NCI-H1417 treated with DMSO at 0.1 percent for 48 hours (cell line): ENCODE measurements at places on chromosomes 3 and 15.
A peak's percentile ranks its signal among the peaks of the same experiment; 100 is the strongest.

DNA sequence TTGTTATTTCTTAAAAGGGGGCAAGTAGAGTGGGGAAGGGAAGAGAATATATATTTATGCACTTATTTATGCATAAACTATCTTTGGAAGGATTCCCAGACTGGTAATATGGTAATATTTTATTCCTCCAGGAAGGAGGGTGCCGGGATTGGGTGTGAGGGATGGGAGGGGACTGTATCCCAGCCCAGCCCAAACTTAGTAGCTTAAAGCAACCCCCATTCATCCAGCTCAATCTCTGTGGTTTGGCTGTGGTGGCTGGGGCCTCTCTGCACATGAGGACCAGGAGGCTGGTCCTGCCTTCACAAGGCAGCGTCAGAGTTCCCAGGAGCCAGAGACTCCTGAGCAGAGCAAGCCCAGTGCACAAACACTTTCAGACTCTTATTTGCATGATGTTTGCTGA is 48.4 kb downstream of the CCNL1 start:
- DNase-seq, result no peak

- peak; percentile 9 for DNase-seq
Observed at GRCh38 chr3:62188681-62189375, 184.5 kb downstream of the FEZF2 start.

DNA sequence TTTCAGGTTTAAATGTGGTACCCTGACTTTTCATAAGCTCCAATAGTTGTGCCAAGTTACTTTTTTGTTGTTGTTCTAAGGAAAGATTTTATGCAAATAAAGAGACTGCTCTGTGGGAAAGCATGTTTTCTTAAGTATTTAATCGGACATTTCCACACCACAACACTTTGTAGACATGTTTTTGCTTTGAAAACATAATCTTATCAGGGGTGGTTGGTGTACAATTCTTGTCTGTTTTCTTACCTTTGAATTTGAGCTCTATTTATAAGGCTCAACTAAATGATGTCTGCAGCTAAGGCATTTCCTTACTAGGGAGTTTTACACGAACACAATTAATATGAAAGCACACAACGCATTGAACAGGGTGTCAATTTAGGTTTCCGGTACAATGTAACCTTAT is 81.5 kb upstream of the CDIN1 start:
- DNase-seq, result no peak

- DNase-seq, result no peak
Observed at GRCh38 chr15:90895571-90896117, 7.5 kb upstream of the MAN2A2 start.

DNA sequence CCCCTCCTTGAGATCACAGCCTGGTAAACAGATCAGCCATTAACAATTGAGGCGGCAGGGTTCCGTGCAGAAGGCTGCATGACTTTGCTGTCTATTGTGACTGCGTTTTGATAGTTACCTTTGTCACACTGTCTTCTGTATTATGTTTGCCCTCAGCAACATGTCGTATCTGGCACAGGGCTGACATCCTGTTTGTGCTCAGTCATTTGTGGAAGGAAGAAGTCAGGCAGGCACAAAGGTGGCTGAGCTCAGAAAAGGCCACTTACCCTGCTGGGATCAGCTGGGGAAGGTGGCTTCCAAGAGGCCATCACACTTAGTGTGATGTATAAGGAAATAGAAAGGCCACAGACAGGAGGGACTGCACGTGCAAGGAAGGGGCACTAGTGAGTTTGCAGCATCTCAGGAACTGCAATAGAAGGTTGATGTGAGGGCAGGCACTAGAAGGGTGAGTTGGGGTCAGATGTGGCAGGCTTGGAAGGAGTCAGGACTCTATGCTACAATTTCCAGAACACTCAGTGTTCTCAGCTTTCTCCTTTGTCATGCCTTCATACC is 13.4 kb downstream of the PML start:
- no peak for DNase-seq

- DNase-seq, result no peak
Observed at GRCh38 chr3:175493301-175493700, 634.2 kb downstream of the NAALADL2 start.

DNA sequence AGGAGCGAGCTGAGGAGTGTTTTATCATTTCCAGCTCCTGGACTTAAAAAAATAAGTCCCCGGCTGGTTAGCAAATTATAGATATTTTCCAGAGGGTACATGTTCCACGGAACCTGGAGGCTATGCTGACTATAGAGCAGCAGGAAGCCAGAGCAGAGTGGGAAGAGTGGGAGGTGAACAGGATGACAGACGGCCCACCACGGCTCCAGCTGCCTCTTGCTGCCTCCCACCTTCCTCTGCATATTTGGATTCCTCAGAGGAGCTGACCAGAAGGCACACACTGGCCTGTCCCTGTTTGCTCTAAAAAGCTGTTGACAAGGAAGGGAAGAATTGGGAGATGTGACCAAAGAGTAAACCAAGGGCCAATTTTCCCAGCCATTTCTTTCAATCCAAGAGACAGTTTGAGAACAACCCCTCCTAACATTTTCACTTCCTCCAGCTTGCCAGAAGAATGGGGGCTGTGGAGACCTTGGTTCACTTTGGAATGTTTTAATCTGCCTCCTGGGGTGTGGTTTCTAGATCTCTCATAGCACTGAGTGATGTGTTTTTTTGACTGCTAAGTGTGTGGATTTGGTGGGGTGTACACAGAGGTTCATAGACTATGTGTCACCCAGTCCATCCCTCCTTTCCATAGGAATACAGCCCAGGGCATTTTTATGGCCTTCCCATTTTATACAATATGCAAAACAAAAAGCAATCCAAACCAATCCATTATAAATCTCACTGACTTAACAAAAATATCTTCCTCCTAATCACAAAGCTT is 36.8 kb downstream of the HGD start:
- no peak for DNase-seq

GRCh38 chr15:60254416-60254815 is 143.4 kb downstream of the ANXA2 start:
- DNase-seq, result no peak

- DNase-seq, result no peak
Observed at GRCh38 chr15:62883938-62884479, 158.5 kb upstream of the TPM1 start.

DNA sequence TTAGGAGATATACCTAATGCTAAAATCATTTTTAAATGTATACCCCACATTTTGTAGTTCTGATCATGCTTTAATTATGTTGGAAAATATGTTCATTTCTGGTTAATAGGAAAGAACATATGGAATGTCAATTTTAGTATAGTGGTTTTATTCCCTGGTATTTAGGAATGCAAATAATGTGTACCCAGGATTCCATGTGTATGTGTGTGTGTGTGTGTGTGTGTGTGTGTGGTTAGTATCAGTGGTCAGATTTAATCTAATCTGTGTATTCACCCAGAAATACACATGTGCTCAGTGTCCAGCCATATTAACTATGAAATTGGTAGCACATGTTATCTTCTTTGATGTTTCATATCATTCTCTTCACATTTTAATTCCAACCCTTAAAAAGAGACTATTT is 233.5 kb upstream of the DCBLD2 start:
- no peak for DNase-seq

GRCh38 chr3:66997560-66998112 is 471 bp upstream of the KBTBD8 start:
- no peak for DNase-seq

DNA sequence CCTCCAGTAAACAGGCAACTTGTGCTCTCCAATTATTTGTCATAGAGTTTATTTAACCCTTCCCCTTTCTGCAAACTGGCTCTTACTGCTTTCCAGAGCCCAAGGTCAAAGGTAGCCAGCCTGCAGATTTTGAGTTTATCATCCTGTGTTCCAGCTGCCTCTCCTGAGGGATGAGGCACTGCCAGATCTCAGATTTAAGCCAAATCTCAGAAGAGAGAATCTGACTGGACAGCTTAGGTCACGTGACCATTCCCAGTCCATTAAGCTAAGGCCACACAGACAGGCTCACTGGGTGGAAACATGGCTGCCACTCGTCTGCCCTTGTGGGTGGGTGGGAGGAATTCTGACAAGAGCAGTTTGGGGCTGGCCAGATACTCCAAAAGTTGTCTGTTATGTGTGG is 8.6 kb upstream of the SIAH2 start:
- no peak for DNase-seq

DNA sequence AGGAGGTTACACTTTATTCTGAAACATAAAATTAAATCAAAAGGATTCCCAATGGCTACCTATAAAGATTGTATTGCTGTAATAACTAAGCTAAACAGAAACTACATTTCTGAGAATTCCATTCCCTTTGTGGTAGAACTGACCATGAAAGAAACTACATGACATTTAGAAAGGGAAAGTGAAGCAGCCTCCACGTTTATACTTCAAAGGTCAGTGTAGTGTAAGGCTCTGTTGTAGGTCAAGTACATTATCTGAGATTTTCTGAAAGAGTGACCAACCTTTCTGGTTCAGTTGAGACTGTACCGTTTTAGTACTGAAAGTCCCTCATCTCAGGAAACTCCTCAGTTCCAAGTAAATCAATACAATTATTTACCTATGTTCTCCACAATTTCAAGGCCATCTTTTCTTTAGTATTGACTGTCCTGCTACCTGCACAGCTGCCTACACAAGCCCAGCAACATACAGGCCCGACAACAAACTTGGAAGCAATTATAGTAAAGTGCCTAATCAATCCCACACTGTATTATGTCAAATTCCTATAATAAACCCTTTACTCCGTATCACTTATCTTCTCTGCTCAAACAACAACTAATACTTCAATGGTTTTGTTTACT is 343.0 kb downstream of the PLOD2 start:
- no peak for DNase-seq

DNA sequence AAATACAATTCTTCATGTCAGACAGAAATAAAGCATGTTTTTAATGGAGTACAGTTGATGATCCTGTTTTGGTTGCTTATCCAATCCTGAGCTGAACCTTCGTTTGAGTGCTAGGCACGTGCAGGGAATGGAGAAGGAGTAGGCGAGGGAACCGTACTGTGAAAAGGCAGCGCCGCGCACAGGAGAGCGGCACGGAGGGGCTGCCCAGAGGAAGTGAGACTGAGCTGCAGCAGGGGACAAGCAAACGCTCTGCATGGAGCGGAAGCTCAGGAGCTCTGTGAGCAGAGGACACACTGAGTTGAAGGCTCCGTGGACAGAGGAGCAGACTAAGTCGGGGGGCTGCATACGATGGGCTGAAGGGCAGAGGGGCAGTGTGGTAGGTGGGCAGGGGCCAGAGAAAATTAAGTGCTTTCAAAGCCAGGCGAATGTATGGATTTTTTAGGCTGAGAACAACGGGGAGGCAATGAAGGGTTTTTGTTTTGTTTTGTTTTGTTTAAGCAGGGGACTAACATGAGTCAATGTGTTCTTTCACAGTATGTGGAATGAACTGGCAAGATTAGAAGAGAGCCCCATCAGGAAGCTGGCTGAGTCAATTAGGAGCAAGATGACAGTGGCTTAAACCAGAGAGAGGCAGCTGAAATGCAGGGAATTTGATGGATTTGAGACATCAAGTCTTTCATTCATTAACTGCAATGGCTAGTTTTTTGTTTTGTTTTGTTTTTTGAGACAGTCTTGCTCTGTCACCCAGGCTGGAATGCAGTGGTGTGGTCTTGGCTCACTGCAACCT is 23.8 kb upstream of the TM2D3 start:
- no peak for DNase-seq

- DNase-seq, result no peak
Observed at GRCh38 chr3:45800611-45801010, 4.3 kb upstream of the SLC6A20 start.

- DNase-seq, result no peak
Observed at GRCh38 chr3:59752925-59753324, 703.1 kb upstream of the CFAP20DC start.

- no peak for DNase-seq
Observed at GRCh38 chr15:28930011-28930410, 44.2 kb downstream of the APBA2 start.

DNA sequence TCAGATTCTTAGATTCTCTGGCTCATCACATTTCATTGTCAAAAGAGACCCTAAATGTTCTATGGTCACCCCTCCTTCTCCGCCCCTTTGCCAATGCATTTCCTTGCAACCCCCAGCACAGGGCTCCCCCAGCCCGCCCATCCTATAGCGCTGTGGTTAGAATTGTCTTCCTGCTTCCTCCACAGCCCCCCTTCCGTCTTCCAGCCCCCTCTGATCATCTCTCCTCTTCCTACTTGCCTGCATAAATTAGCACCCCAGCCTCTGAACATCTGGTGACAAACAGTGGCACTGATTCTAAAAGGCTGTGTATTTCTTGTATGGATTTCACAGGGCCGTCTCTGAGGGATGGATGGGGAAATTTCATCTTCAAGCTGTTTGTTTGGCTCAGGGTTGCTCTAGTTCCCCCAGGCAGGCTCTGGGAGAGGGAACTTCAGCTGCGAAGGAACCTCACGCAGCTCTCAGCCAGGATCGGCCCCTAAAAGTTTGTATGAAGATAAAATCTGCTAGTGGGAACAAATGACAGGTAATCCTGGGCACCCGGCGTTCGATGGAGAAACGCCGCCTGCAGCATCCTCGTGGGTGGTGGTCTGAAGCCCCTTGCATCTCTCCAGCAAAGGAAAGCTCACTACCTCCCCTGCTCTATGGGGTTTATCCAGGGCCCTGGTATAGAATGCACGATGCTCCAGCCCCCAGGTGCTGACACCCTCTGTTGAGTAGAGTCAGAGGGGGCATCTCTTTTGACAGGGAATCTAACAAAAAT is 83.0 kb downstream of the WNT7A start:
- DNase-seq, result no peak

DNA sequence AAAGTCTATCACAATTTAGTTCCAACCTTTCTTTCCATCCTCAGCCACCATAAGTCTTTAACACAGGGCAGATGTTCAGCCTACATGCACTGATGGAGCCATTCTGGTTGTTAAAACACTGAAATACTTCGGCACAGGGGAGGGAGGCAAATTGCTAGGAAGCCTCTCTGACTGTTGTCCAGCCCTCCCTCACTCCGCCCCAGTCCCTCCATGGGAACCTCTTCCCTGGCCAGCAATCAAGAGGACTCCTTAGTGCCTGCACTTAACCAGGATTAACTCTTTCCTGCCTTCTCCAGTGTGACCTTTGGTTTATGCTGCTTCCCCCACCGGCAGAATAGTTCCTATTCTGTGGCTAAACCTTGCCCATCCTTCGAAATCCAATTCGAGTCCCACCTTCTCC is 47.0 kb upstream of the USP3 start:
- no peak for DNase-seq

DNA sequence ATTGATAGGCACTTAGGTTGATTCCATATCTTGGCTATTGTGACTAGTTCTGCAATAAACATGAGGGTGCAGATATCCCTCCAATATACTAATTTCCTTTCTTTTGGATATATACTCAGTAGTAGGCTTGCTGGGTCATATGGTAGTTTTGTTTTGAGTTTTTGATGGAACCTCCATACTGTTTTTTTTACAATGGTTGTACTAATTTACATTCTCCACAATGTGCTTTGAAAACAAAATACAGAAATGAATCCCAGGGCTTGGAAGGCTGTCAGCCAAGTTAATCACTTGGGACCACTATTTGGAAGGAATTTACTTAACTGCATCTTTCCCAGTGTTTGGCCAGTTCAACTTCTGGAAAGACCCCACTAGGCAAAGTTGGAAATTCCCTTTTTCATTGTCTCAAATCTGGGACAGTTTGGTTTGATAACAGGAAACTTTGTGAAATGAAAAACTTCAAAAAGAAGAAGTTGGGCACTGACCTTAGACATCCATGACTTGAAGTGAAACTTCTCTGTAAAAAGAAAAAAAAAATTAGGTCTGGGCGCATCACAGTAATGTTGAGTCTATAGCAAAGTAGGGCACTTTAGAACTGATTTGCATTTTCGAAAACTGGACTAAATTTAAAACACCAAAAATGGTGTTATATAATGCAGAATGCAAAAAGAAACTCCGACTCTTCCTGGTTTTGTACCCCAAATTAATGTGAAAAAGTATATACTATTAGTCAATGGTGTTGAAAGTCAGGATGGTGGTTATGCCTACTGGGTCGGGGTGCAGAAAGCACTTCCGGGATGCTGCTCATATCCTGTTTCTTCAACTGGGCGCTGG is 6.0 kb downstream of the CTSH start:
- no peak for DNase-seq
